Right cardiac atrium (tissue), 5 donors: ENCODE measurements at places on chromosomes 11 and 22. TPM values are rescaled to one million over a fixed set of nuclear protein-coding genes. Genes with fewer than 3 reads are reported as not detected.

GRCh38 chr22:44342347-44342956, 29.7 kb upstream of the SHISAL1 start:
- DNase-seq: no peak

GRCh38 chr11:46673713-46674462, 26.5 kb downstream of the ARHGAP1 start:
- no peak for DNase-seq

PHOX2A gene
- not detected for total RNA-seq

PLA2G3 gene
- total RNA-seq: not detected

RBMXL2 gene
- total RNA-seq: not detected

KRTAP5-2 gene
- total RNA-seq: not detected
